Activated CD4-positive, alpha-beta T cell treated with anti-CD3 and anti-CD28 coated beads for 36 hours (primary cell): ENCODE measurements at places on chromosomes 3 and 15.

- no peak for DNase-seq
Observed at GRCh38 chr3:18609187-18609586, 184.0 kb upstream of the SATB1 start.

DNA sequence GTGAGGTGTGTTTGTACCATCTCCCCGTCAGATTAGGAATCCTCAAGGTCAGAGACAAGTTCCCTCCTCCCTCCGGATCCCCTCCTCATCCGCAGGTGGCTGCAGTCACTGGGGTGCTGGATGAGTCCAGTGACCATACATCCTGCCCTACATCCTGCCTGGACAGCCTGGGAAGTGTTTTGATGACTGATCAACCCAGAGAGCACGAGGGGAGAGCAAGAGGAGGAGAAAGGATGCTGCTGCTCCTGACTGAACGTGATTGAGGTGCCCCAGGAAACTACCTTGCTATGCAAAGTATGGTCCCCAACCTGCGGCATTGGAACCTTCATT, 65.1 kb downstream of the SLC12A8 start:
- no peak for DNase-seq

GRCh38 chr15:65072027-65072426, 4.2 kb upstream of the RASL12 start:
- no peak for DNase-seq

DNA sequence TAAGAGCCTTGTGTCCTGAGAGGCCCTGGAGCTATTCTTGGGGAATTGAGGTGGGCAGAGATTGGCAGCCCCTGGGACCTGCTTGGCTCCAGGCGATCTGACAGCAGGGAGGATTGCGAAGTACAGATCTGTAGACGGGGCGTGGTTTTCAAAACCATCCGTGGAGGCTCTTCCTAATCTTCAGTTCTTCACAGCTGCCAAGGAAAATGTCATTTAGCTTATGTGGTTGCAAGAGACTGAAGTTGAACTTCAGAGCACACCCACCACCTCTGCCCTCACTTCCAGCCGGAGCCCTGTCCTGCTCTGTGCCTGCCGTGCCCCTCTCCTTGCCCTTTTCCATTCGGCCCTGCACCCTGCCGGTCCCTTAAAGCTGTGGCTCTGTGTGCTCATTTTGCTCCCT, 12.9 kb downstream of the NISCH start:
- no peak for DNase-seq

GRCh38 chr3:185469542-185469941, 29.3 kb downstream of the TMEM41A start:
- no peak for DNase-seq

DNA sequence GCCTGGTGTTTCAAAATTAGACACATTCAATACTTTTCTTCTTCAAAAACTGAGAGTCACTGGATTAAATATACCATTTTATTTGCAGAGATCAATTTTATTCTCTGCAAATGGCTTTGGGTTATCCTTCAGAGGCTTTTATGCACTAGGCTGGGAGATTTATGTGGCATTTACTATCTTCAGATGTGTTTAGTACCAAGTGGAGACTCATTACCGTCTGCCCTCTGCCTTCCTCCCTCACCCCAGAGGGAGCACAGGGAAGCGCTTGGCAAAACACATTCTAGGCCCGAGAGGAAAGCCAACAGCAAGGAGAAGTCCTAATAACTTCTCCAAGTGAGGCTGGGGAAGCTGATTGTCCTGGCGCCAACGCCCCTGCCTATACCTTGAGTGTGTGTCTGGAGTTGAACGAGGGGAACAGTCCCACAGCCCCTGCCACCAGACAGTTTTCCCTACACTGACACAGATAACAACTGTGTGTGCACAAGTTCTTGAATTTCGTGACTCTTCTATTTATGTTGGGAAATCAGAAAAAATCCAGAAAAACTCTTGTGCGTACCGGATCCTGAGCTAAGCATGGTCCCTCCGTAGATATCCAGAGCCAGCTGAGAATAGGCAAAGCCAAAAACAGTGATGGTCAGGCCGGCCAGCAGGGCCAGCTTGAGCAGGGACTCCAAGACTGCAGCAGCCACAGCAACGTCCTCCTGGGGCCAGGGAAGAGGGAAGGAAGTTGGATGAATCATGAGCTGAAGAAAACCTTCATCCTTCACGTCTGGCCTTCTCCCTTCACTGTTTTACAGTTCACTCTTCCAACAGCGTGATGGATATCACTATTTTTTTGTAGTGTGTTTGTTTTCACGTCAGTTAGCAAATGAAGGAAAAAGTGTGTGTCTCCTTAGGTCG, 26.6 kb downstream of the RFT1 start:
- DNase-seq: no peak
